ENCODE measurements at places on chromosomes 7 and 10.

DNA sequence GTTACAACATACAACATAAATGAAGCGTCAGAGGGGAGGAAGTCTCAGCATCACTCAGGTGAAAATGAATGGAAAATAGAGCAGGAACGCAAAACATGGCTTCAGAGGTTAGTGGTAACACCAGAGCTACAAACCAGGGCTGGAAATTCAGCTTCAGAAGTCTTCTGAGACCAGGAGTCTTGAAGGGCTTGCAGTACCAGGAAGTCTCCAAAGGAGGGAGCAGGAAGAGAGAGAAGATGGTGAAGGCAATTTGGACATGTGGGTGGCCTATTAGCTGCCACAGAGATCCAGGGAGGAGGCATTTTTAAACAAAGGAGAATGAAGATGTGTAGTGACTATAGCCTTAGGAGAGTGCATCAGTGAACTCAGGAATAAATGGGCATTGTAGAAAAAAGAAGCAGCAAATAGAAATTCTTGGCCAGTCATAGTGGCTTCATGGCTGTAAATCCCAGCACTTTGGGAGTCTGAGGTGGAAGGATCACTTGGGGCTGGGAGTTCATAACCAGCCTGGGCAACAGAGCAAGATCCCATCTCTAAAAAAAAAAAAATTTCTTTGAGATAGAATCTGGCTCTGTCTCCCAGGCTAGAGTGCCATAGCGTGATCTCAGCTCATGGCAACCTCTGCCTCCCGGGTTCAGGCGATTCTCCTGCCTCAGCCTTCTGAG lies 9.3 kb upstream of the TET1 start:
- peak; percentile 84 for DNase-seq

- DNase-seq, result peak; percentile 16
Observed at GRCh38 chr7:81161451-81162075, 242.7 kb upstream of the SEMA3C start.

DNA sequence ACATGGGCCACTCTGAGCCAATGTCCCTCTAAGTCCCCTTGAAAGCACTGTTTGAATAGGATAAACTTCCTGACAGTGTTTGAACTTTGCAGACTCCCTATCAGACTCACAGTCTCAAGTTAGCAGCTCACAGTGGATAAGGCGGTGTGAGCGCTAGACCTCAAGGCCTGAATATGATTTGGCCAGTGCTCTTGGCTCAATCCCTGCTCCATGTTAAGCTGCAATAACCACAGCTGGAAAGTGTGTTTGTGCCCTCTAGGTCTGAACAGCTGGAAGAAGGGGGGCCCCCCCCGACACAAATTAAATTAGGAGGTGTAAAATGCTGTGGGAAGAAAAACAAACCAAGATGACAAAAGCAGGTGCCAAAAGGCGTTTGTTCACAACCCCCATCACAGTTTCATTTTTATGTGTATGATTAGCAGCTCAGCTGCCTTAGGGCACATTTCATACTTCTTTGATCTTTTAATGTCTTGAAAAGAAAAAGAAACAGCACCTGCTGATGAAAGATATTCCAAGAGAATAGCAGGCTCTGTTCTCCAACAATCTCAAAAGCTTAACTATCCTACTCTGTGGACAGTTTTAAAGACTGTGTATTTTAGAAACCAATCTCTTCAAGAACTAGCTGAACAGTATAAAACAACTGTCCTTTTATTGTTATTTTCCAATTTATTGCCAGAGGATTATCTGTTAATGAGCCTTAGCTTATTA lies 167.6 kb downstream of the SNX13 start:
- DNase-seq, result no peak

- DNase-seq, result no peak
Observed at GRCh38 chr7:145030754-145031153, 194.9 kb upstream of the TPK1 start.

DNA sequence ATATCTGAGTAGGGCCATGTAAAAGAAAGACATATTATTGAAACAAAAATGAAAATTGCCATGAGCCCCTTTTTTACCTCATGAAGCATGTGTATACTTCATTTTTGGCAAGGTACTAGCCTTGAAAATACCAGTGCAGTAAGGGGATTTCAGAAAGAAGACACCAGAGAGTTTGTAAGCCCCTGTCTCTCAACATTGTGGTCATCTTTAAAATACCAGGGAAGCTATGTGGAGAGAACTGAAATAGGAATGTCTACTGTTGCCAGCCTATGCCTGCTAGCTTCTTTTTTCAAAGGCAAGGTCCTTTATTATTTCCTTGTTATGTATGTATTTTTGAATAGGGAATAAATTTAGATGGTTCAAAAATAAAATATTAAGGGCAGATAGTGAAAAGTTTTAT lies 57.8 kb downstream of the CASD1 start:
- DNase-seq, result no peak

- no peak for DNase-seq
Observed at GRCh38 chr10:69437321-69438259, 13.7 kb upstream of the TSPAN15 start.

GRCh38 chr10:17003151-17003550 lies 126.5 kb downstream of the CUBN start:
- no peak for DNase-seq

DNA sequence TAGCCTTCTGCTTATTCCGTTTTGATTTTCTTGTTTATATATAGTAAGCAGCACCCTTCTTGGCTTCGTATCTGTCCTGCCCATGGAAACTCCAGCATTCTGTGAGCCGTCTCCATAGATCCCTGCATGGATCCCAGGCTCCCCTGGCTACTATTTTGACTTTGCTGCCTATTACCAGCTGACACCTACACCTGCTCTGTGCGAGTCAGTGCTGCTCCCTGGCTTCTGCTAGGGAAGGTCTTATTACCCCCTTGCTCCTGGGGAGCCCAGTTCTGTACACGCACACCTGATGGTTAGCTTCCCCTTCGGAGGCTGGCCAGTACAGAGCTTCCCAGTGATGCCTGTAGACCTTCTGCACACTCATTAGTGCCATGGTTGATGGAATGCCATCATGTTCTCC lies 35.4 kb downstream of the NACAD start:
- DNase-seq, result no peak

DNA sequence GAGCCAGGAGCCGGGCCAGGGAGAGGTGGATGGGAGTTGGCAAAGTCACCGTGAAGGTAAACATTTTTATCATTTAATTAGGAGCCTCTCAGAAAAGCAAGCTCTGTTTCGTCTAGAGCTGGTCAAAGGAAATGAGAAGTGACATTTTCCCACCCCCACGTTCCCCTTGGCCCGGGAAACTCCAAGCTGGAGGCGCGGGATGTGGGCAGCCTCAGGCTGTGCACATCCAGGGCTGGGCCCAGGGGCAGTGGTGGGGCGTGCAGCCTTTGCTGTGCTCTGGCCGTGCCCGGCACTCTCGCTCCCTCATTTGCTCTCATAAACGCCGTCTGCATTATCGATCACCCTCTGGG lies 135.6 kb upstream of the RET start:
- DNase-seq, result no peak

GRCh38 chr7:92436612-92437445 lies 10.5 kb upstream of the GATAD1 start:
- DNase-seq, result no peak

DNA sequence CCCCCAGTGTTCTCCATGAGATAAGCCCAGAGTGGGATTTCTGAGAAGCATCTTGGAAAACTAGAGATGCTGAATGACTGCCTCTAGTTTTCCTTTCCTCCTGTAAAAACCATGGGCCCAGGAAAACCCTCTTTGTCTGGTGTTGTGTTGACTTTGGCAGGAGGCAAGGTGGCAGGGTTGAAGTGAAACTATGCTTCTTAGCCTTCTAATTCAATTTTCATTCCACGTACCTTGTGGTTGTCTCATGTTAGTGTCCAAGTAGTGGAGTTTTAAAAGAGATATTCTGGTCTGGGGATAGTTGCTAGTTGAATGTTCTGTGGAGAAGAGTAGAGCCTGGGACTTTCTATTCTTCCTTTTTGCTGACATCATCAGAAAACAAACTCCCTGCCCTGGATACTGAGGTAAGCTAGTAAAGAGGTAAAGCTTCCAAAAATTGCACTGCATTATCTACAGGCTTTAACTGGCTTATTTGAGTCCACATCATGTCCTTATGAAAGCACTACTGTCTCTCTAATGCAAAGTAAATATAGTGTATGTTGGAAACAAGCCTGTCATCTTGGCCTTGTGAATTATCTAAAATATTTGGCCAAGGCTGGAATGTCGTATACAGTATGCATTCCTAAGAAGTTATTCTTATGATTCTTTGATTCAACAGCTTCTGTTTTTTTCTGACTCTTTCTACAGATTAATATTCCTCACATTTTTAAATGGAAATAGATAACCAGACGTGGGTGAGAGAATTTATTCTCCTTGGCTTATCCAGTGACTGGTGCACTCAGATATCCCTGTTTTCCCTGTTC lies at the start of gene OR2F2:
TSS of gene OR2F2 (plus strand) at position 708 of the 800 bp plus-strand sequence. CDS start at position 708, 0 bp downstream.
- DNase-seq, result no peak

GRCh38 chr10:132273966-132274365 lies 33.8 kb downstream of the STK32C start:
- no peak for DNase-seq

GRCh38 chr10:48568131-48568530 lies 36.7 kb downstream of the ARHGAP22 start:
- DNase-seq, result no peak

GRCh38 chr7:12557282-12557681 lies 13.2 kb upstream of the SCIN start:
- DNase-seq, result no peak

Data from NCI-H510A treated with DMSO at 0.1 percent for 48 hours (cell line).